ENCODE measurements at places on chromosomes 2 and 18.
A peak's percentile ranks its signal among the peaks of the same experiment; 100 is the strongest.

- no peak for DNase-seq
These were observed at the start of gene GCG for GRCh38 chr2:162152147-162152546. TSS of gene GCG (minus strand) at chr2:162152247. CDS start at chr2:162149178, 3,069 bp downstream.

- DNase-seq, result no peak
These were observed 333.7 kb downstream of the DYSF start for GRCh38 chr2:71787108-71787415.

- no peak for DNase-seq
These were observed 147.9 kb upstream of the ACAA2 start for GRCh38 chr18:49961271-49961670.

DNA sequence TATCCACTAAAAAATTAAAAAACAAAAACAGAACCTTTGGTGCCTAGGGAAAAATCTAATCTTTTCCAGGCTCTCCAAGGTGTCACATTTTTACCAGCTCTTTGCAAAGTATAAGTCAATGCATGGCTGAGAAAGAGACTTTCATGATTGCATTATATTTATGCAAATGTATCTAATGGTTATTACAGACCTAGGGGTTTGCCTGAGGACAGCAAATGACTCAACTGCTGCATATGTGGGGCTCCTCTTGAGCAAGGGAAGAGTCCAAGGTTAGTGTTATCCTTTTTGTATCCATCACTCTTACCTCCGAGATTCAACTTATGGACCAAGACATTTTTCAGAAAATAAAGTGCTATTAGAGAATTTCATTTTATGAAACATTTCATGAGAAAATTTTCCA is 33.9 kb upstream of the RMP24 start:
- no peak for DNase-seq

GRCh38 chr18:74373428-74373827 is 57.8 kb downstream of the C18orf63 start:
- DNase-seq, result no peak

- peak; percentile 85 for DNase-seq
These were observed 127.5 kb downstream of the NFATC1 start for GRCh38 chr18:79523206-79523735.

- no peak for DNase-seq
These were observed 1293.7 kb upstream of the SLC39A10 start for GRCh38 chr2:194363295-194363694.

DNA sequence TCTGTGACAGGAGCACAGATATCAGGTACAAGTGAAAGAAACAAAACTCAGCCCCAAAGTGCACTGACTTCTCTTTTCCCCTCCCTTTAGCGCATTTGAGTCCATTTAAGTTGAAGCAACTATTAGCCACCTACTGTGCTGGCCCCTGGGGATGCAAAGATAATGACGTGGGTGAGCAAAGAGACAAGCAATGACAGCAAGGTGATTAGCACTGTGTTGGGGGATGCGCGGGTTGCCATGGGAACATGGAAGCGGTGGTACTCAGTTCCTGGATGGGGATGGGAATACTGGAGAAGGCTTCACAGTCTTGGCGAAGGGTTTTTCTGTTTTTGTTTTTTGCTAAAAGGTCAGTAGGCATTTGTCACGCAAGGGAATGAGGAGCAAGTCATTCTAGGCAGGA is 205.8 kb downstream of the LDLRAD4 start:
- DNase-seq, result no peak

- DNase-seq, result no peak
These were observed 52.6 kb downstream of the KCNIP3 start for GRCh38 chr2:95349568-95350322.

- DNase-seq, result no peak
These were observed 2.8 kb upstream of the CENPA start for GRCh38 chr2:26782876-26783704.

DNA sequence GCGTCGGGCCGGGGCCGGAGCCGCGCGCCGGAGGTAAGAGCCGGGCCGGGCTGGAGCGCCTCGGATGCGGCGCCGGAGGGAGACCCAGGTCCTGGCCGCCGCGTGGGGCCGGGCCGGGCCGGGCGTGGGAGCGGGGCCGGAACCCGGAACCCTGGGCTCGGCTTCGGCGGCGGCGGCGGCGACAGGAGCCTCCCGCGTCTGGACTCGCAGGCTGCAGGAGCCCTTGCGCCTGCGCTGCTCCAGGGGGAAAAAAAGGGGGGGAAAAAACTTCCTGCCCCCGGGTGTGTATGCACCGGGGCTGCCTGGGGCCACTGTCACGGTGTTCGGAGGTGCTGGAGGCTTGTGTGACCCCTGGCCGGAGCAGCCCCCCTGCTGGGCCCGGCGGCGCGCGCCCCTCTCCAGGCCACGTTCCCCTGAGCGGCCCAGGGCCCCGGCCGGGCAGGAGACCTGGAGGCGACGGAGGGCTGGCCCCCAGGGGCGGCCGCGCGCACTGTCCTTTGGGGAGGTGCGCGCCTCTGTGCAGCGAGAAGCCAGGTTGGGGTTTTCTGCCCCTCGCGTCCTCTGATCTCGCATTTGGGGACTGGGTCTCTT is 864 bp downstream of the KLHL29 start:
- no peak for DNase-seq

DNA sequence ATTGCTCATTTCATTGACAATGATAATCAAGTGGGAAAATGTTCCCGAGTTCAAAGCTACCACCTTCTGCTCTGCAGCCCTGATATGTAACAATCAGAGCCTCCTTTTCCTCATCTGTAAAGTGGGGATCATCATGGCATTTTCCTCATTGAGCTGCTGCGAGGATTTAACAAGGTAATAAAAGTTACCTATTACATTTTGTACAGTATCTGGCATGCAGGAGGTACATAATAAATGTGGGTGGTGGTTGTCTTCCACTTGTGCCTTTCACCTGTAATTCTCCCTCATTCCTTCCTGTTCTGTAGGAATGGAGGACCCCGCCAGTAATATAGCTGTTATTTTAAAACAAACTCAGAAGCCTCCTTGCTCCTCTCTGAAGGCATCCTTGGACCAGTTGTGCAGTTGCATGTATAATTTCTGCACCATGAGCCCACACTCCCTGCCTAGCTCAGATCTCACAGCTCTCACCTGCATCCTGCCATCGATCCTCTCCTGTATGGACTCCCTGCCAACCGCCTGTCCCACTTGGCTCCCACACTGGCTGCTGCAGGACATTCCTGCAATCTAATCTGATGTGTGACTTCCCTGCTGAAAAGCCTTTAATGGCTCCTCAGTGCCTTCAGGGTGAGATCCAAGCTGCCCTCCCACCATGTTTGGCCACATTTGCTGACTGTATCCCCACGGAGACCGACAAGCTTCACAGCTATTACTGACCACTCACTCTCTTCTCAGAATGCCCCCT is 350.4 kb downstream of the EN1 start:
- DNase-seq, result no peak

- DNase-seq, result no peak
These were observed 289.8 kb downstream of the ALPK2 start for GRCh38 chr18:58338961-58339592.

- no peak for DNase-seq
These were observed 508.3 kb downstream of the TSN start for GRCh38 chr2:122263746-122264145.

- no peak for DNase-seq
These were observed 120.5 kb downstream of the ZFP36L2 start for GRCh38 chr2:43105586-43106558.

DNA sequence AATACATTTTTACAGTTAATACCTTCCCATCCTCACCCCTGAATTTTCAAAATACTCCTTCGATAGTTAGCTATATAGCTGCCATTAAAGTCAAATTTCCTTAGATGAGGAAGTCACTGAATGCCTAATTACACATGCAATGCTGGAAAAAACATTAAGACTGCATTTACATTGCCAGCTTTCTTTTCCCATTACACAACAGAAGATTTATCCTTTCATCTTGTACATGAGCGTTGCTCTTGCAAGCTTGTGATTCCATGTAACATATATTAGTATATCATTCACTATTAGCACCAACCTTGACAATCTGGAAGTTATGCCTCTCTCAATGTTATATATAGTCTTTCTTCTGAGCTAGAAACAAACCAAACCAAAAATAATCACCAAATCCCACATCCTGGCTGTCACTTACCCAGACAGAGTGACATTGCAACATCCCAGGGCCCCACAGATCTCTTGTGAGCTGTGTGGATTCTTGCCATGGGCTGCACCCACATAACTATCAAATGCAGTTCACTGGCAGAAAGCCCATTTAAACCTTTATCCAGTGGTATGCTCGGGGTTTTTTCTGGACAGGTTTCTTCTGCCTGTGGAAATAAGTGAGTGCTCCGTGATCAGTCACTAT is 79.2 kb upstream of the PAPOLG start:
- no peak for DNase-seq

DNA sequence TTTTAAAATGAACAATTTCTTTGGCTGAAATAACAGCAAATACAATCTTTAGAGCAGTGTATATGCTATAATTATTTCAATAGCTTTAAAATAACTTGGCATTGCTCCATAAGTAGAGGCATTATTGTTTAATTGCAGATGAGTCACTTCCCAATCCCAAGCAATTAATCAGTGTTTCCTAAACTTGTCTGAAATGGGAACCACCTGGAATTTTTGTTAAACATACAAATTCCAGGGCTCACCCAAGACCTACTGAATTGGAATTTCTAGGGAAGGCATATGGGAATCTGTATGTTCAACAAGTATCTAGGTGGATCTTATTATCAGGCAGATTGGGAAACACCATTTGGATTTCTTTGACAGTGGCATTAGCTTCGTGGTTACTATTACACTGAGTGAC is 27.1 kb upstream of the FMNL2 start:
- no peak for DNase-seq

DNA sequence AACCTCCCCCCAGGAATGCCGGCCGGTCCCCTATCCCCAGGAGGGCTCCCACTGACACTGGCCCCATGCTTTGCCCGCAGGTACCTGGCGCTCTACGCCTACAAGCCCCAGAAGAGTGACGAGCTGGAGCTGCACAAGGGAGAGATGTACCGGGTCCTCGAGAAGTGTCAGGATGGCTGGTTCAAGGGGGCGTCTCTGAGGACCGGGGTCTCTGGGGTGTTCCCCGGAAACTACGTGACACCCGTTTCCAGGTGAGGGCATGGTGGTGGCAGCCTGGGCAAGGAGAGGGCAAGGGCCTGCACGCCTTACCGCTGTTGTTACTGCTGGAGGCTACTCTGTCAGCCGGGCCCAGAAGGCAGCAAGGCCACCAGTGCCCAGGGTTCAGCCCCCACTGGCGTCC is 181.3 kb downstream of the SEPTIN10 start:
- DNase-seq, result no peak

DNA sequence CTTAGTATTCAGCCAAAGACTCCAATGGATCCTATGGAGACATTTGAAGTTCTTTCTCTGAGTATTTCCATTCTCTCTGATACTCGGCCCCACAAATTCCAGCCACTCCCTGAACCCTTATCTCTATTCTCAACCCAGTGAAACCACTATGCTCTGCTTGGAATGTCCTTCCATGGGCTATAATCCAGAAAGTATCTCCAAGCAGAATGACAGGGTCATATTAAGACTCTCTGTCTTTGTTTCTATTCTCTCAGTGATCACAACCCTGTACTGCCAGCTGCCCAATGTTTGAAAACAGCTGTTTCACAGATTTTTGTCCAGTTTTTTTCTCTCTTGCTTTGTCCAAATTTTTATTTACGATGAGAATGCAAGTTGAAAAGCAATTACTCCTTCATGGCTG is 21.9 kb downstream of the CHMP3 start:
- no peak for DNase-seq

GRCh38 chr2:146079216-146079615 is 1559.3 kb upstream of the ZEB2 start:
- DNase-seq, result no peak

GRCh38 chr2:106160786-106161261 is 33.3 kb downstream of the UXS1 start:
- DNase-seq, result peak; percentile 54

DNA sequence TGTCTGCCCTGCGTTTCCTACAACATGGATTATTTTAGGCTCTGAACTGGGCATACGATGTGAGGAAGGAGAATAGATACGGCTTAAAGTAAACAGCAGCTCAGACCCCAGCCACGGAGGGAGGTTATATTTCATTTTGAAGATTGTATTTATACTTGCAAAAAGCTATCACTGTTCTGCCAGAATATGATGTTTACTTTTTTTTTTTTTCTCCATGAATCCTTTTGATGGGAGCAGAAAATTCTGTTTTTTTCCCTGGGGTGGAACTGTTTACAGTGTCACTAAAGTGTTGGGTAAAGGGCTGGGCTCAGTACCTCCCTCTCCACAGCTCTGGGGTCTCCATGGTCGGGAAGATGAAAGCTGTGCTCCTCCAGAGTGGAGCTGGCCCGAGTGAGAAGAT is 13.1 kb downstream of the PCARE start:
- no peak for DNase-seq

All from stimulated activated CD4-positive, alpha-beta T cell treated with anti-CD3 and anti-CD28 coated beads, Interleukin-1b, Interleukin-23, amount 100 ng/mL, for 48 hours (primary cell).